ENCODE measurements at places on chromosomes 5 and 9. TPM values are rescaled to one million over a fixed set of nuclear protein-coding genes. Genes with fewer than 3 reads are reported as not detected.

DNA sequence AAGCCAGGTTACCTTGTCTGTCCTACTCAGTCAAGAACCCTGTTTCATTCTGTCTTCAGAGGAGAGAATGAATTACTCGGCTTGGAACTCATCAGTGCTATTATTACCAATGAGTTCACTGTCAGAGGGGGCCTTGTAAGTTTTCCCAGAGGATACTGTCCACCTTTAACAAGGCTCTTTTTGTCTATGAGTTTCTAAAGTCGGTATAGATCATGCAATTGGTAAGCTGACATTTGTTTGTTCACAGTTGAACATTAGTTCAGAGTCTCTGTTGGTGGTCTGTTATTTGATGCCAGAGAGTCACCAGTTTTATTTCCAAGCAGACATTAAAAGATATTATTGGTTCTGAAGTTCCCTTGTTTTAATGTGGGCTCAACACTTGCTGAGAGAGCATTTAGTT, 58.1 kb upstream of the DHFR start:
- H3K27ac ChIP-seq: no peak overlapping the region

GRCh38 chr9:94018628-94019027, 63.5 kb upstream of the BARX1 start:
- H3K4me1 ChIP-seq: no peaks in the 10 kb centered on the region
- no peaks in the 10 kb centered on the region for H3K27me3 ChIP-seq
- DNase-seq: no peak
- no peak overlapping the region for H3K27ac ChIP-seq
- H3K36me3 ChIP-seq: no peaks in the 10 kb centered on the region

Gene OR1Q1
- not detected for total RNA-seq

DNA sequence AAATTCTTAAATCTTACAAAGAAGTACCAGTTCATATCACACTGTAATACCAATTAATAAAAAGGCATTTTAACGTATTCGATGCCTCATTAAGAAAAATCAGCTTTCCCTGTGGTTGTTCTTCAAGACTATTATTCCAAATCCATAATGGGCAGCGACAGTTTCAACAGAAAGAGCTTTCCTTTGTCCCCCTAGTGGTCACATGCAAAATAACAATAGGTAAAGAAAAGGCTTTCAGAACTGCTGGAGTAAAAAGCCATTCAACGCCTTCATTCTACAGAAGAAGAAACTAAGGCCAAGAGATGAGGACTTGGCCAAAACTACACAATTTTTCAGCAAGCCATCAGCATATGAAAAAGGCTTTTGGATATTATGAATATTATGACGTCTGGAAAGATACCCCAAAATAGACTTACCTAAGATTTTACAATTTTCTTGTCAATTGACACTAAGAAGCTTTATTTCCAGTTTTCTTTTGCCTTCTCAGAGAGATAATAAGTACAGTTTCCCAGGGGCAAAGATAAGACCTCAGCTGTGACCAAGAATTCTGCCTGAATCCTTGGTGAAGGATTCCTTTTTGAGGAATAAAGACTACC, 6.7 kb upstream of the CDH6 start:
- no peak for DNase-seq
- no peak overlapping the region for H3K4me3 ChIP-seq
- no peaks in the 10 kb centered on the region for H3K4me1 ChIP-seq
- H3K36me3 ChIP-seq: no peaks in the 10 kb centered on the region
- no peak overlapping the region for H3K27ac ChIP-seq

Gene FUBP3
- 30.5 TPM for total RNA-seq

GRCh38 chr9:75891771-75892215, 1.3 kb downstream of the PCSK5 start:
- no peaks in the 10 kb centered on the region for H3K4me1 ChIP-seq
- peak; percentile 21 for DNase-seq
- no peaks in the 10 kb centered on the region for H3K36me3 ChIP-seq
- peak overlapping the region; percentile 92 for H3K27ac ChIP-seq
- H3K4me3 ChIP-seq: peak overlapping the region; percentile 93

GRCh38 chr5:93153461-93153860, 427.6 kb downstream of the NR2F1-AS1 start:
- no peaks in the 10 kb centered on the region for H3K4me1 ChIP-seq
- no peaks in the 10 kb centered on the region for H3K27me3 ChIP-seq
- DNase-seq: no peak
- no peaks in the 10 kb centered on the region for H3K36me3 ChIP-seq
- H3K4me3 ChIP-seq: no peak overlapping the region
- H3K27ac ChIP-seq: no peak overlapping the region

Gene ATG10
- 4.7 TPM for total RNA-seq

DNA sequence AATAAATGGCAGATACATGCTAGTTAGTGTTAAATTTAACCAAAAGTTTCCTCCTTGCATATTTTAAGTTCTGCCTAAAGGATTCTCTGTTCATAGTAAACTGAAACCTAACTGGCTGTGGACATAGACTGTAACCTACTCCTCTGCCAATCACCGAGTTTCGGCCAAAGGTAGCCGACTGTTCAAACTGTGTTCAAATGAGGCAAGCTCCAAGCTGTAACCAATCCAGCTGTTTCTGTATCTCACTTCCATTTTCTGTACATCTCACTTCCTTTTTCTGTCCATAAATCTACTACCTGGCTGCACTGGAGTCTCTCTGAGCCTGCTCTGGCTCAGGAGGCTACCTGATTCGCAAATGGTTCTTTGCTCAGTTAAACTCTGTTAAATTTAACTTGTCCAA, 44.1 kb downstream of the KCNV2 start:
- H3K27me3 ChIP-seq: no peaks in the 10 kb centered on the region
- H3K36me3 ChIP-seq: no peaks in the 10 kb centered on the region
- DNase-seq: no peak
- H3K4me1 ChIP-seq: no peaks in the 10 kb centered on the region
- H3K4me3 ChIP-seq: no peak overlapping the region

Gene MPDZ
- 84.6 TPM for total RNA-seq

Gene LSM11
- total RNA-seq: 14.3 TPM
